ENCODE measurements at places on chromosomes 16 and 17.

- DNase-seq, result no peak
Measured at GRCh38 chr16:87463722-87464690, 28.8 kb downstream of the ZCCHC14 start.

- no peak for DNase-seq
Measured at GRCh38 chr17:34726536-34727384, 147.4 kb downstream of the TMEM132E start.

DNA sequence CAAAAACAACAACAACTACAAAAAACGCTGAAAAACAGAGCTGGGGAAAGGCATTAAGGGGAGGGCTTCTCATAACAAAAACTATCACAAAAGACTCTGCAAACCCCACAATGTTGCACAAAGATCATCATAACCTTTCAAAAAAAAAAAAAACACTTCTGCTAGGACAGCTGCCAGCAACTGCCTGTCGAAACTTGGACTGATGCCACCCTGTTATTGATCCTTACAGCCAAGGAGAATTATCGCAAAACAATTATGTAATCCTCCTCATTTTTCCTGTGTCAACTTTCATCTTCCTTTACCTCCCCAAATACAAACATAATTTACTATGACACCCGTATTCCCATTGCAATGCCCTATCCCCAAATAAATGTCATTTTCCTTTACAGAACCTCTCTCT, 9.3 kb downstream of the CCDC40 start:
- DNase-seq, result no peak

DNA sequence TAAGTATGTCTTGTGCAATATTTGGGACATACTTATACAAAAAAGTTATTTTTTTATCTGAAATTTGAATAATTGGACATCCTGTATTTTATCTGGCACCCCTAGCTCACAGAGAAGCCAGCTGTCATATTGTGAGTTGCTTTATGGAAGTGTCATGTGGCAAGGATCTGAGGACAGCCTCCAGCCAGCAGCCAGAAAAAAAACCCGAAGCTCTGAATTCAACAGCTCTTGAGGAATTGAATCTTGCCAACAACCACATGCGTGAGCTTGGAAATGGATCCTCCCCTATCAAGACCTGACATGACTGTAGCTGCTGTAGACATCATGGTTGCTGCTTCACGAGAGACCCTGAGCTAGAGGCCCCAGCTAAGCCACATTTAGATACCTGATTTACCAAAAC, 187.2 kb upstream of the SHISA6 start:
- DNase-seq, result no peak

DNA sequence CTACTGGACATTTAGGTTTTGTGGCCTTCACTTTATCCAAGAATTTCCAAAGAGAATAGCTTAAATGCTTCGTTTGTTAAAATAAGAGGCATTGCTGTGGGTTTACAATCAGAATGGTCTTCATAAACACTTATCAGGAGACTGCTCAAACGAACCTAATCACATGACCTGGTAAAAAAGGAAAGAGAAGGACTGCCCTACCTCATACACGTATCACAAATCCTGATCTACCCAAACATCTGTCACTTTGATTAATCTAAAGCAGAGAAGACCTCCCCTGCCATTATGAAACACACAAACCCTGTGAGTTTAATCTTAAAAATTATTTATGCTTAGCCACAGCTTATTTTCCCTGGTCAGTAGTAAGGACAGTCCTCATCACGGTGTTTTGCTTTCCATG, 76.6 kb downstream of the PARN start:
- no peak for DNase-seq

GRCh38 chr17:14579716-14580115, 278.8 kb downstream of the HS3ST3B1 start:
- DNase-seq, result no peak

GRCh38 chr17:19943026-19943425, 34.6 kb downstream of the AKAP10 start:
- no peak for DNase-seq

- no peak for DNase-seq
Measured at GRCh38 chr17:7606280-7606679, 8.4 kb downstream of the FXR2 start.

DNA sequence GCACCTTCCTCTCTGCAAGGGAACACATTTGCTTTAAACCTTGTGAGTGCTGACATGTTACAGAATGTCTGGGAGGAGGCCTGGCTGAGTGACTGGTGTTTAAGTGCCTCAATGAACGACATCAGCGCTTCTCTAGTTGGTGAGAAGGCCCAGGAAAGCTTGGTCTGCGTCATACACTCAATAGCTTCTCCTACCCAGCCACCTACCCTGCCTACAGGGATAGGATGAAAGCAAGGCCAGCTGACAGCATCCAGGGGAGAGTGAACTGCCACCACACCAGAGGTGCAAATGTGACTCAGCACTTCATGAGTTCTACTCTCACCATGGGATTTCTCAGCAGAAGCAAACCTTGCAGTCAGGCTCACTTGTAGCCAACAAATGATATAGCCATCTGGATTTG, 31.7 kb upstream of the CFAP20 start:
- no peak for DNase-seq

DNA sequence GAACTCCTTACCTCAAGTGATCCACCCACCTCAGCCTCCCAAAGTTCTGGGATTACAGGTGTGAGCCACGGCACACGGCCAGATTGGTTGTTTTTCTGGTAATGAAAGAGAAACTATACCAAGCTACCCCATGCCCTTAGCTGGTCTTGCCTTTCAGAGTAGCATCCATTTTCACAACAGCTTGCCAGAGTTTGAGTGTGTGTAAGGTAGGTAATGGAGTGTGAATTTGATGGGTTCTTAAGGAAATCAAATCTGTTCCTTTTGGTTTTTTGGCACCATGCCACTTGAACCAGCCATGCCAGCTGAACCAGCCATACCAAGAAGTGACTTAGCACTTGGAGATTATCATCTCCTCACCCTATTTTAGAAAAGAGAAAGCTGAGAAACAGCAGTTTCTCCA, 5.1 kb downstream of the CALCOCO2 start:
- no peak for DNase-seq

DNA sequence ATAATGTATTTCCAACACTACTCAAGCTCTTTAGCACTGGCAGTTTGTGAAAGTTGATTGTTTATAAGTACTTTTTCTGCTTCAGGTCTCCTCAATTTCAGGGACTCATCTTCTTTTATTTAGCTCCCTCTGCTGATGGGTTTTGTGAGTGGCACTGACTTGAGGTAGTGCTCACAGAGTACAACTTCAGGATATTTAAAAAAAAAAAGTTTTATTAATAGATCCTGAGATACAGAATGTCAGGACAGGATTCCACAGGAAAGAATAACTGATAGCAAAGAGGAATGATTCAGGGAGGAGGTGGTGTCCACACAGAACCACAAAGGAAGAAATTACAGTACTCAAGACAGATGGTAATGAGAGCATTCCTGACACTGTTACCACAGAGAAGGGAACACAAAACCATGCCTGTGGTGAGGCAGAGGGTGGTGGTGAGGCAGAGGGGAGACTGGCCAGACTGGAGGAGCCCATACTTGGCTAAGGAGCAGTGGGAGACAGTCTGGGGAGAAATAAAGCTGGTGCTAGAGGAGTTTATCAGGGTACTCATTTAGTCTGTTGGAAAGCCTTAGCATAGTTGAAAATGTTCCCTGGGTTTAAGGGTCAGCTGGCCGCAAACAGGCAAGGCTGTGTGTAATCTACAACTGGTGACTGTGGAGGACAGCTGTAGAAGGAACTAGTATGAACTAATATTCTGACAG, 63.7 kb downstream of the SPAG9 start:
- DNase-seq, result no peak

DNA sequence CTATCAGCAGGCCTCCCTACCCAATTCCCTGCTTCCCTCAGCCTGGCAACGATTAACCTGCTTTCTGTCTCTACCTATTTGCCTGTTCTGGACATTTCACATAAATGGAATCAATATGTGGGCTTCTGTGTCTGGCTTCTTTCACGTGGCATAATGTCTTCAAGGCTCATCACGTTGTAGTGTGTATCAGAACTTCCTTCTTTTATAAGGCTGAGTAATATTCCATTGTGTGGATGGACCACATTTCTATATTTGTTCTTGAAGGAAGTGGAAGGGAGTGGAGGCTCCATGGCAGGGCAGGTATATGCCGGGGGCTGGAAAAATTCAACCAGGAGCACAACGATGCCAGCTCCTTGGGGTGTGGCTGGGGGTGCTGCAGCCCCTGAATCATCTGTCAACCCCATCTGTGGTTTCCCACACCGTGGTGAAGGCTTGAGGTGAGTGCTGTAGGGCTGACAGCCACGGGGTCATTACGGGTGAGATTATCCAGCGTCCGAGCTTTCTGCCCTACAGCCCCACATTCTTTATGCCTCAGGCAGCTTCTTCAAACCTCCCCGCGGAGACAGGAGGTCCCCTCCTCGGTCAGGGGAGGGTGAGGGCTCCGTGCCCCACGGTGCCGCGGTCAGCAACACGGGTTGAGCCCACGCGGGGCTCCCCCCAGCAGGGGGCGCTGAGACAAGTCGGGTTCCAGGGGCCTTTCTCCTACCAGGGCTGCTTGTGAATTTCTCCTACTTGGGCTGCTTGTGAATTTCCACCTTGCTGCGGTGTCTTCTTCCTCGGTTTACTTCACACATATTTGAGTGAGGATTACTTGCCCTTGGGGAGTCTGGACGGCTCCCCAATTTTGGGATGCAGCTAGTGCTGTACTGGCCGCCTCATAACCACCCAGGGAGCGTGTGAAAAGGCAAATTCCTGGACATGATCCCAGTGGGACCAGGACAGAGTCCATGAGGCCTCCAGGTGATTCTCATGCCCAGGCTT, 18.3 kb upstream of the WFIKKN2 start:
- DNase-seq, result no peak

DNA sequence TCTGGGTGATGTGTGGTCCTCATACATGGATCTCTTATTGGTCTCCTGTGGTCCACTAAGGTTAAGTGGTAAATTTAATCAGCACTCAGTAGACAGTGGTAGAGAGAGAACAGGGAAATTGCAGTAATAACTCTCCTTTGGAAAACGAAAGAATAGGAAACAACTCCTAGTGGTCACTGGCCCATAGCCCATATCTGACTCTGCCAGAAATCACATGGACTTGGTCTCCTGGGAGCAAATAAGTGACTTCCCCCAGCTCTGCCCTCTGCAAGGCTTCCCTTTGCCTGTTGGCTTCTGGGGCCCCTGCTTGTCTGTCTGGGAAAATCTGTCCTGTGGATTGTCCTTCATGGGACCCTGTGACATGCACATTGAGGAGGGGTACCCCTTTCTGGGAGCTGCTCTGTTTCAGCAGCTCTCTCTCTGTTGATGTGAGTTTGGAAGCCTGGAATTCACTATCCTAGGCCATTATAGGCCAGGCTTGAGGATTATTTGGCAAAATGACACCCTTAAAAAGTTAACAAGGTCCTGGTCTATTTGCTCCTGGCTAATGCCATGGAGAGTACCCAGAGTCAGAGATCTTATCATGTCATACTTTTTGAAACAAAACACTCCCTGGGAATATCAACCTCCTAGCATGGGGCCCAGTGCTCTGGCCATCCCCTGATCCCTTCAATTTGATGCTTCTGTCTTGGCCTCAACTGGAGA, 58.0 kb upstream of the HNF1B start:
- no peak for DNase-seq

DNA sequence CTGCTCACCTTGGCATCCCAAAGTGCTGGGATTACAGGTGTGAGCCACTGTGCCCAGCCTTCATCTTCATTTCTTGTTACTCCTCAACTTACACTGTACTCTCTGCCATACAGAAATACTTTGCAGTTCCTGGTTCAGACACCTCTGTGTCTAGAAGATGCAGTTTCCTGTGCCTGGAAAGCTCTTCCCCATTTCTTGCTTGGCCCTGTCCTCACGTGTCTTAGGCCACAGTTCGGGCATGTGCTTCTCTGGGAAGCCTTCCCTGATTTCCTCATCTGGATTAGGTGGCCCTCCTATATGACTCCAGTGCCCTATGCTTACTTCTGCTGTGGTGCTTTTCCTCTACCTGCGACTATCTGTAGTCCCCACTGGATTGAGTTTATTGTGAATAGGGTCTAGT, 26.5 kb upstream of the CDR2 start:
- DNase-seq, result no peak

- no peak for DNase-seq
Measured at GRCh38 chr17:31582151-31582907, 190.9 kb downstream of the RAB11FIP4 start.

DNA sequence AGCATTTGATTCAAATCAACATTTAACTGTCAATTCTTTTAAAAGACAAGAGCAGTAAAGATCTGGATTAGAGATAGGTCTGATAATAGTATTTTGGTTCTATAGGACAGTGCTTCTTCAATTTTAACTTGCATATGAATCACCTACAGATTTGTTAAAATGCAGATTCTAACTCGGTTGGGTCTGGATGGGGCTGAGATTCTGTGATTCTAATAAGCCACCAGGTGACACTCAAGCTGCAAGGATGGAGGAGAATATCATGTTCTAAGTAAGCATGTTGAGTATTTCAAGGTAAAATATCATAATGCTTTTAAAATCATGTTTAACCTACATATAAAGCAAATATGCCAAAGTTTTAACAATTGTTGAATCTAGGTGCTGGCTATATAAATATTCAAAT, 15.8 kb downstream of the TSPOAP1 start:
- no peak for DNase-seq

Data from cortex of kidney (tissue), 1 donor.